ENCODE measurements at places on chromosomes 12 and 14.

DNA sequence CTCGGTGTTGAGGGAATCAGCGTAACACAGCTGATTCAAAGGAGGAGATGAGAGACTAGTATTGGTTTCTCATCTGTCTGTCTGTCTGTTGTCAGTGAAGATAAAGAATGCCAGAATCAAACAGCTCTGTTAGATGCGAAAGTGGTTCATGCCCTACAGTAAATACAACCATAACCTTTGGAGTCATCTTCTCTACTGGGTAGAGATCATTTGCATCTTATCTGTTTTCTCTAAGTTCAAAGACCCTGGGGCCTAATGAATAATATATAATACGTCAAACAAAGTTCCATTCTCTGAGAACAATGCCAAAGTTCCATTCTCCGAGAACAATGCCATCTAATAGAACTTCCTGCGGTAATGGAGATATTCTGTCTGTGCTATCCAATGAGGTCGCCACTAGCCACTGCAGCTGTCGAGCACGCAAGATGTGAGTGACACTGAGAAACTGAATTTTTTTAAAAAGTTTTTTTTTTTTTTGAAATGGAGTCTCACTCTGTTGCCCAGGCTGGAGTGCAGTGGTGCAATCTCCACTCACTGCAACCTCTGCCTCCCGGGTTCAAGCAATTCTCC is 6.6 kb downstream of the IL31 start:
- peaks cover 4% of the 10 kb centered on the region for H3K27me3 ChIP-seq
- peak overlapping the region; percentile 44 for H3K27ac ChIP-seq
- peaks cover 16% of the 10 kb centered on the region for H3K4me1 ChIP-seq
- H3K4me3 ChIP-seq: no peak overlapping the region

GRCh38 chr14:94907626-94908261 is 137.8 kb upstream of the GSC start:
- H3K4me1 ChIP-seq: no peaks in the 10 kb centered on the region
- H3K4me3 ChIP-seq: no peak overlapping the region
- DNase-seq: no peak
- no peaks in the 10 kb centered on the region for H3K36me3 ChIP-seq
- no peak overlapping the region for H3K27ac ChIP-seq

DNA sequence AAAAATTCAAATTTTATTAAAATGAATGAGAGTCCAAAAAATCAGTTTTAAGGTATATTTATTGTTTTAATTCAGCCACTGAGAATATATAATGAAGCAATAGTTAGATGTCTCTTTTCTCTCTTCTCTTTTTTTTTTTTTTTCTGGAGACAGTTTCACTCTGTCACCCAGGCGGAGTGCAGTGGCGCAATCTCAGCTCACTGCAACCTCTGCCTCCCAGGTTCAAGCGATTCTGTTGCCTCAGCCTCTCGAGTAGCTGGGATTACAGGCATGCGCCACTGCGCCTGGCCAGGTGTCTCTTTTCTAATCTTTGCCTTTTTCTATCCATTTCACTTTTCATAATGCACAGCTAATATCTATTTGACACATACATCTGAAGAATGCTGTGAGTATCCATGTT is 307.1 kb upstream of the RGS6 start:
- no peak for DNase-seq
- H3K4me1 ChIP-seq: peaks cover 2% of the 10 kb centered on the region
- peaks cover 39% of the 10 kb centered on the region for H3K36me3 ChIP-seq
- H3K27me3 ChIP-seq: no peaks in the 10 kb centered on the region

DNA sequence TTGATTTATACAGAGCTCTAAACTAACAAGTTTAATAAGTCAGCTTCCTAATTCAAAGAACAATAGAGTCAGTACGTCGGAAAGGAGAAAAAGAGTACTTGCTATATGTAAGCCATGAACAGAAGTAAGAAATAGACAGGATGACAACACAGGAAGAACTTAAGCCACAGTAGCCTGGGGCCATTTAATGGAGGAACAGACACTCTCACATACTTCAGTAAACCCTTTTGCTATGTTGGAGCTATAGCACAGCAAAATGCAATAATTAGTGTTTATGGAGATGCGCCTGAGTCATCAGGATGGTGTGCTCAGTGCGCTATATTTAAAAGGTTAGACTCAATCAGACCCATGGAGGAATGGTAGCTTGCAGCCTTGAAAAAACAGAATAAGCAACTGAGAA is 61.0 kb downstream of the SRGAP1 start:
- H3K36me3 ChIP-seq: no peaks in the 10 kb centered on the region
- H3K27ac ChIP-seq: no peak overlapping the region
- no peaks in the 10 kb centered on the region for H3K4me1 ChIP-seq
- DNase-seq: no peak
